ENCODE measurements at places on chromosomes 3 and 15.

GRCh38 chr3:4739289-4740236, 239.7 kb upstream of the BHLHE40 start:
- DNase-seq = no peak

- DNase-seq = peak; percentile 54
These were observed 8.9 kb upstream of the KBTBD8 start for GRCh38 chr3:66989241-66989640.

- no peak for DNase-seq
These were observed 774 bp downstream of the IMP3 start for GRCh38 chr15:75639191-75639708.

DNA sequence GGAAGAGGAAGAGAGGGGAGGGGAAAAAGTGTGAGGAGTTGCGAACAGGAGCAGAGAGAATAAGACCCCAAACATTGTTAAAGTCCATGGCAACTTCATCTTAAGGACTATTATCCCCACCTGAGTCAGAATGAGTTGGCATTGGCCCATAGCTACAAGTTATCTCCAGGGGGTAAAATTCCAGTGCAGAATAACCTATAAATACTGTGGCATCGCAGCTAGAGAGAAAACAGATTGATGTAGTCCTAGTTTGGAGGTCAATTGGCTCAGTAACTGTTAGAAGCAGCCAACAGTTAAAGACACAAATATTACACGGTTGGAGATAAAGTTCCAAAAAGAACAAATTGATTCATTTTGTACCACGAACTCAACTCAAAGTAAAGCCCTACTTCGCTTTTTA, 313.9 kb upstream of the CCDC54 start:
- DNase-seq = no peak

GRCh38 chr15:30023798-30024295, 58.9 kb upstream of the GOLGA8J start:
- no peak for DNase-seq

- peak; percentile 11 for DNase-seq
These were observed 185.2 kb upstream of the ARL6 start for GRCh38 chr3:97579365-97579764.

GRCh38 chr3:4474683-4475490, 7.8 kb upstream of the SUMF1 start:
- DNase-seq = no peak

GRCh38 chr3:50236484-50237132, 604 bp downstream of the GNAI2 start:
- no peak for DNase-seq

GRCh38 chr15:100722551-100723314, 120.3 kb downstream of the ASB7 start:
- DNase-seq = no peak

- peak; percentile 13 for DNase-seq
These were observed 149.7 kb upstream of the NUDT16 start for GRCh38 chr3:131231710-131232389.

DNA sequence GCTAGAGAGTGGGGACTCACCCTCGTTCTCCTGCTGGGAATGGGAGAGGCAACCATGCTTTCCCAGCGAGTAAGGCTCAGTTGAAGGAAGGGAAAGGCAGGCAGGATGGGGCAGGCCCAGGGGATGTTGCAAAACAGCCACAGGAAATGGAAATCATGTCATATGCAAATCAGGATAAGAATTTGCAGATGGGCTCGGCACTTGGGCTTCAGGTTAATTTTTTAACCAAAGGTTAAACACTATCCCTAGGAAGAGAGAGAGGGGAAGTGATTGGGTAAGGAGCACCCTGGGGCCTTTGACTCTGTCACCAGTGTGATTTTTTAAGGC, 14.6 kb upstream of the PLA2G4E start:
- no peak for DNase-seq

- peak; percentile 65 for DNase-seq
These were observed 91.3 kb downstream of the TMEM266 start for GRCh38 chr15:76150971-76151598.

DNA sequence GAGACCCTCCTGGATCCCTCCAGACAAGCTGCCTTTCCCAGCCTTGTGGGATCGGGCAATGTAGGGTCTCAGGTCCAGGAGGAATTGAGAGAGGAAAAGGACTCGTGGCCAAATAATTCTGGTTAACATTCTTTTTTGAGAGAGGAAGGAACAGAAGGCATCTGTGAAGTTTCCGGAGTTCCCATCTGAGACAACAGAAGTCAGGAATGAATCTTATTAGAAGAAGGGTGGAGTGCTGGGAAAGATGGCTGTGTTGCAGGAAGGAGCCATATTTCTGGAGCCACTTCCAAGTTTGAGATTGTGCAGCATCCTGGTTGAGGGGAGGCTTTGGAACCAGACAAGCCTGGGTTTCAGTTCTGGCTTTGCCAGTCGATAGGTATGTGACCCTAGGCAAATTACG, 9.4 kb downstream of the BOC start:
- DNase-seq = no peak

GRCh38 chr3:155323063-155323666, 29.7 kb upstream of the STRIT1 start:
- peak; percentile 72 for DNase-seq

DNA sequence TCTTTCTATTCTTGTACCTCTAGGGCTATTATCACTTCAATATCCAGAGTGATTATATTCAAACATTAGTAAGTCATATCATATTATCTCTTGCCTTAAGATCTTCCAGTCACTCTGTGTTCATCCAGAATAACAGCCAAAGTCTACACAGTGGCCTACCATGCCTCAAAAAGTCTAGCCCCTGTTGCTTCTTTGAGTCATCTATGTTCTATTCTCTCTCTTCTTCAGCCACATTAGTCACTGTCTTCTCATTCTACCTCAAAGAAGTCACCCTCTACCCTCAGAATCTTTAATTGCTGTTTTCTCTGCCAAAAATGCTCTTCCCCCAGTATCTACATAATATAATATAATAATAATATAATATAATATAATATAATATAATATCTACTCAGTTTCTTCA, 356.0 kb downstream of the NLGN1 start:
- no peak for DNase-seq
